NCI-H510A (cell line): ENCODE measurements at places on chromosomes 11 and 22.

GRCh38 chr22:45531441-45532234 is 29.0 kb downstream of the FBLN1 start:
- DNase-seq: no peak

GRCh38 chr11:115104851-115105453 is 399.3 kb downstream of the CADM1 start:
- DNase-seq: peak; percentile 18

GRCh38 chr11:6400431-6401345 is 10.4 kb downstream of the SMPD1 start:
- no peak for DNase-seq

DNA sequence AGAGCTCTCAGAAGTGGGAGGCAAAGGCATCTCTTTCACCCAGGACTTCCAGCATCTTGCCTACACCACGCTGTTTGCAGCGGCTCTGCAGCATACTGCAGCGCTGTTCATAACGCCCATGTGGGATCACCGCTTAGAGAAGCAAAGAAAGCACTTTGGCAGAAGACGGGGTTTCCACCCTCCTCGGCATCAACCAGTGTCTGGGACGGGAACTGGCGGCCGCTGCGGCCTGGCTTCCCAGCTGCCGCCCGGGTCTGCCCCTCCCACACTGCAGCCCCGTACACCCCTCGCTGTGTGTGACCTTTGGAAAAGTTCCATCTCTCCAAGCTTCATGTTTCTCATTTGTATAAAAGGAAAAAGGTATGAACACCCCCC is 545 bp upstream of the TIRAP start:
- peak; percentile 20 for DNase-seq

DNA sequence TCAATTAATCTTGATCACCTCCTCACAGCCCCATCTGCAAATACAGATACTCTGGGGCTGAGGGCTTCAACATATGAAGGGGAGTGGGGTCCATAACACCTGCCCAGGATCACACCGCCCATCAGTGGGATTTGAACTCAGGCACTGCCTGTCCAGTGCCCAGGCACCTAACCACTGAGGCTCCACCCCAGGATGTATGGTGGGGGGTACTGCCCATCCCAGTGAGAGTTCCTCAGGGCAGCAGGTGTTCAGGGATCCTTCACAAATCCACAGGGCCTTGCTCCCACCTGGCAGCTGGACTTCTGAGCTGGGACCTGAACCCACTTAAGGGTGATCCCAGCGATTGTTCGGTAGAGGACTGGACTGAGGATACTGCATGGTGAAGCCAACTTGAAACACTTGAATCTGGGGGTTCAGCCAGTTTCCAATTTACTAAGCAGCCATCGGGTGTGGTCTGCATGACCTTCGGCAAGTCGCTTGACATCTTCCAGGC is 33.3 kb downstream of the PRDM11 start:
- DNase-seq: no peak

- no peak for DNase-seq
Observed at GRCh38 chr22:32987081-32987631, 71.0 kb downstream of the SYN3 start.

DNA sequence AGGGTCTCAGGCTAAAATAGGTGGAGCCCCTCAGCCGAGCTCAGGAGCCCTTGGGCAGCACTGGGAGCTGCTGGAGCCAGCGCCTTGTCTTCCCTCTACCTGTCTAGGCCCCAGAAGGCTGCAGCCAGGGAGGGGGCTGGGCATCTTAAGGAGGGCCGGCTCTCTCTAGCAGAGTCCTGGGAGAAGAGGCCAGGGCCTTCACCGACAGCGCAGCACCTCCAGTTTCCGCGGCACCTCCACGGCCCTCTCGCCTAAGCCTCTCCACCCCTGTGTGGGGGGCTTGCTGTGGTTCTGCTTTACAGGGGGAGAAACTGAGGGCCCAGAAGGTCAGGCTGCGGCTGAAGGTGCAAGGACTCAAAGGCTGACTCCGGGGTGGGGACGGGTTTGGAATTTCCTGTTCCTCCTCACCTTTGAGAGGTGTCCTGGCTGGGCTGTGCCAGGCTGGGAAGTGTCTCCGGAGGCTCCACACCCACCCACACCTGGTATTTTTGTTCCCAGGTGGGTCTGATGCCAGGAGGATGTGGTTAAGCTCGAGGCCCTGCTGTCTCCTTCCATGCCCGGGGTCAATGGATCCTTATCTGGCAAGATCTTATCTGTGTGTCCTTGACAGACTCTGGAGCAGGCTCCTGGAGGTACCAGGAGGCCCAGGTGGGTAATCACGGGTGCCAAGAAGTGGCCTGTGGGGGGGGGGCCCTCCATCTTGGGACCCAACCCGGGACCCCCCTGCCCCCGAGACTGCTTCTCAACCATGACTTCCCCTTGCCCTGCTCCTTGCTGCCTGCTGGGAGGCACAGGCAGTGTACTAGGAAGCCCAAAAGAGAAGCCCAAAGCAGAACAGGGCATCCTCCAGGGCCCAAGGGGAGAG is 95.3 kb upstream of the FGF3 start:
- DNase-seq: no peak

GRCh38 chr11:134101282-134101681 is 32.4 kb downstream of the JAM3 start:
- no peak for DNase-seq

GRCh38 chr22:28129319-28129962 is 210.4 kb upstream of the PITPNB start:
- DNase-seq: no peak

DNA sequence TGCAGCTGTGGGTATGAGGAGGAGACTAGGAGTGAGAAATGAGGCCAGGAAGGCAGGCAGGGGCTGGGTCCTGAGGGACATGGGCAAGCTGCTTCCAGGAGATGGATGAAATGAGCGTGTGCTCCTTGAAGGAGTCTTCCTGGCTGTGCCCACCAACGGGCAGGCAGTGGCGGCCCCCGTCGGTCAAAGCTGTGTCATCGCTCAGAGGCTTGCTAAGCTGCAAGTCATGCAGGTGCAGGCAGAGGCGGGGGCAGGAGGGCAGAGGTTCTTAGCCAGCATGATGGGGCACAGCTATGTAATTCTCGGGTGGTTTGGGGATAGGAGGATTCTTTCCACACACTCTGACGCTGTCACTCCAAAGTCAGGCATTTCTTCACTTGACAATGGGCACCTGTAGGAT is 12.5 kb upstream of the PEX26 start:
- no peak for DNase-seq

DNA sequence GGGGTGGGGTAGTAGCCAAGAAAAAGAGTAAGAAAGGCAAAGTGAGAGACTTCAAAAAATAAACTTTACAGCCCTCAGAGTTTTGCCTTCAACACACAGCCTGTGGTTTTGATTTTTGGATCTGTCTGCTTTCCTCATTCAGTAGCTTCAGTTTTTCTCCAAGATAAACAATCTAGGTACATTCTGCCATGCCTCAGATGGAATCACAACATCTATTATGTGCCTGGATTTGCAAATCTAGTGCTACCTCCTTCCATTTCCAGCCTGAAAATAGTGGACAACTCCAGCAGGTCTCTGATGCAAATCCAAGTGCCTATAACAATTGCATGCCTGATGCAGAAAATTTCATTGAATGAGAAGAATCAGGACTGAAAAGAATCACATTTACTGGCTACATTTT is 206.6 kb upstream of the GUCY1A2 start:
- DNase-seq: no peak

- DNase-seq: no peak
Observed at GRCh38 chr11:71396548-71397123, 51.6 kb downstream of the DHCR7 start.

- DNase-seq: no peak
Observed at GRCh38 chr22:25838960-25839741, 97.2 kb downstream of the MYO18B start.

- DNase-seq: no peak
Observed at GRCh38 chr11:102387043-102387781, 40.2 kb downstream of the BIRC2 start.

DNA sequence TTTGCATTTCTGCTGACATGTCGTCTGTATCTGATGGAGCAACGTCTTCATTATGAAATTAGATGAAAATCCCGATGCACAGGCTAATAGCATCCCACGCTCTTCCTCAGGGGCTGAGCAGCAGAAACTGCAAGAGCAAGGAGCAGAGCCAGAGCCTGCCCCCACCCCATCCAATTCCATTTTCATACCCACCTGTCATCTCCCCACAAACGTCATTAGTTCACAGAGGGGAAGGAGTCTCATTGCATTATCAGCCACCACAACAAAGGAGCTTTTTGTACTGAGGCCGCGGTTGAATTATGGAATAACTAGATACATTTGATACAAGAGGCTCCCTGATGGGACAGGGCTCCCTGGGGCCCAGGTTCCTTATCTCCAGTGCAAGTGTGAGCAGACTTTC is 515.0 kb downstream of the NTM start:
- DNase-seq: no peak

- DNase-seq: no peak
Observed at GRCh38 chr11:89235976-89236375, 58.3 kb downstream of the TYR start.

DNA sequence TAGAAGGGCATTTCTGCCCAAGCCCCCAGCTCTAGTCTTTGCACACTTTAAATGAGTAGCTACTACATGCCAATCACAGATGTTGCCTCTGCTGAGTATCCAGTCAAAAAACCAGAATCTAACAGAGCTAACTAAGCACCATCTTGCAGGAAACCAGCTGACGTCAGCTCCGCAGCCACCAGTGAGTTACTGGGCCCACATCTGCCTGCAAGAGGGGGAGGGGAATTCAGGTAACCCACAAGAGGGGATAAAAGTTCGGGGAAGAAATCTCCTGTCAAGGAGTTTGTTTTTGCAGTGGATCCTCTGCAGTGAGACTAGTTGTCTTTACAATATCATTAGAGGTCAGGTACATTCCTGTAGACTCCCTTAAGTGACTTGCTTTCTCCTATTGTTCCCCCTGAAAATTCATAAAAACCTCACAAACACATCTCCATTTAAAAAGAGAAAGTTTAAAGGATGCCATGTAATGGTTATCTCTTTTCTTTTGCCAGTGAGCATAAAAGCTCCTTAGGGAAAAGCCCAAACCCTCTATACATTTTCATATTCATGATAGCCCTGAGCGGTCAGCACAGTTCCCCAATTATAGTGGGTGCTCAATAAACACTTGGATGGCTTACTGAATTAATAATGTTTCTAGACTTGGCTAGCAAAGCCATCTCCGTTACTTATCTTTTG is 9.3 kb downstream of the CD44 start:
- DNase-seq: no peak
